Left ventricle myocardium inferior (tissue), 1 donor: ENCODE measurements at places on chromosomes 5 and 9.

DNA sequence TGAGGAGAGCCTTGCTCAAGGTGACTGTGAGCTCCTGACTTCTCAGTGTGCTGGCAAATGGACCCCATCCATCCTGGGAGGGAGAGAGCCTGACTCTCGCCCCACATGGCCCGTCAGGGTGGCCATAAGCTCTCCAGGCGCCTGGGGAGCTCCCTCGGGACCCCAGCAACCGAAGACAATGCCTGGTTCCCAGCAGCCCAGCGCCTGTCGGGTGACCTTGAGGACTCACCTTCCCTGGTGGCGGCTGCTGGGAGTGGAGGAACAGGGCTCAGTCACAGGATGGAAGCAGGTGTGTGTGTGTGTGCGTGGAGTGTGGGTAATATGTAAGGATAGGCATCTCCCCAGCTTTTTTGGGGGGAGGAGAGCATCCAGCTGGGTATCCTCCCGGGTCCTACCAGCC lies 190.3 kb downstream of the MELK start:
- no peak for DNase-seq

DNA sequence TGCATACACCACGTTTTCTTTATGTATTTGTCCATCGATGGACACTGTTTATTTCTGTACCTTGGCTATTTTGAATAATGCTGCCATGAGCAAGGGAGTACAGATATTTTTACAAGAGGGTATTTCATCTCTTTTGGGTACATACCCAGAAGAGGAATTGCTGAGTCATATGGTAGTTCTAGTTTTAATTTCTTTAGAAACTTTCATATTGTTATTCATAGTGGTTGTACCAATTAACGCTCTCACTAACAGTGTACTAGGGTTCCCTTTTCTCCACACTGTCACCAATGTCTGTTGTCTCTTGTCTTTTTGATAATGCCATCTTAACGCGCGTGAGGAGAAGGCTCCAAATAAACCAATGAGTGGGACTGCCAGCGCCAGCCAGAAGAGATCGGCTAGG lies 257.6 kb upstream of the EDIL3 start:
- DNase-seq, result no peak

- peak; percentile 13 for DNase-seq
These were observed 56.4 kb upstream of the UBAC1 start for GRCh38 chr9:136017289-136018190.

GRCh38 chr9:109518621-109519335 lies 20.7 kb upstream of the PTPN3 start:
- no peak for DNase-seq
